A549 treated with ZK216348 at 1 μM for 4 hours (cell line): ENCODE measurements at places on chromosomes 13 and 19. TPM values are rescaled to one million over a fixed set of nuclear protein-coding genes. Genes with fewer than 3 reads are reported as not detected.

SEMA6B gene
- 4.3 to 6.9 TPM (median 6.2 TPM) in 5 replicates for total RNA-seq

CYP2F1 gene
- not detected in 5 replicates for total RNA-seq

CTXN1 gene
- 6.0 to 28.0 TPM (median 24.6 TPM) in 5 replicates for total RNA-seq

SHISA7 gene
- total RNA-seq: not detected in 5 replicates

AMER2 gene
- not detected in 5 replicates for total RNA-seq

ERICH6B gene
- total RNA-seq: not detected in 5 replicates
